ENCODE measurements at places on chromosomes 1 and 21. TPM values are rescaled to one million over a fixed set of nuclear protein-coding genes. Genes with fewer than 3 reads are reported as not detected.

CFHR4 gene
- total RNA-seq, result not detected

SFPQ gene
- 152 TPM for total RNA-seq

ITPKB gene
- total RNA-seq, result 7.5 TPM

G0S2 gene
- total RNA-seq, result 146 TPM

CNR2 gene
- total RNA-seq, result under 0.01 TPM

HFM1 gene
- total RNA-seq, result 0.49 TPM

SPATA45 gene
- not detected for total RNA-seq

TARBP1 gene
- total RNA-seq, result 22.2 TPM

AP4B1 gene
- total RNA-seq, result 10.9 TPM

C1orf141 gene
- 0.65 TPM for total RNA-seq

- no peak for DNase-seq
Measured at GRCh38 chr1:204462229-204462561, 32.4 kb downstream of the PIK3C2B start.

- DNase-seq, result no peak
Measured at GRCh38 chr21:42364304-42364865, 1.9 kb downstream of the TFF1 start.

DNA sequence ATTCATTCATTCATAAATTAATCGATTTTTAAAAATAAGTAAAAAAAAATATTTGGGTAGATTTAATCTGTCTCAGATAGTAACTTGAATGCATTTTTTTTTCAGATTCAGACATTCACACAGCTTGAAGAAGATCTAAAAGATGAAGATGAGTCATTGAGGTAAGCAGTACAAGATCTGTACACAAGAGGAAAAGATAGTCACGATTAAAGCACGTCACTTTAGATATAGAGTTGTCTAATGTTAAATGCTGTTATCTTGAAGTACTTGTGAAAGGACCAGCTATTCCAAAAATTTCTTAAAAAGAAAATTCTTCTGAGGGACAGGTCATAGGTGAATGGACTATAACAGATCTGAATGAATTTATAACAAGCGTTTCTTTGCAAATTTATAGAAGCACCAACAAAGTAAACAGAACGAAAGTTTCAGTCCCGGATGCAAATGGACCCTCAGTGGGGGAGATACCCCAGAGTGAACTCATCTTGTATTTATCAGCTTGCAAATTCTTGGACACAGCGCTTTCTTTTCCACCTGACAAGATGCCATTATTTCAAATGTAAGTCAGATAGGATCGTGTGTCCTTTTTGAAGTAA lies 31.2 kb upstream of the MORC3 start:
- DNase-seq, result no peak

DNA sequence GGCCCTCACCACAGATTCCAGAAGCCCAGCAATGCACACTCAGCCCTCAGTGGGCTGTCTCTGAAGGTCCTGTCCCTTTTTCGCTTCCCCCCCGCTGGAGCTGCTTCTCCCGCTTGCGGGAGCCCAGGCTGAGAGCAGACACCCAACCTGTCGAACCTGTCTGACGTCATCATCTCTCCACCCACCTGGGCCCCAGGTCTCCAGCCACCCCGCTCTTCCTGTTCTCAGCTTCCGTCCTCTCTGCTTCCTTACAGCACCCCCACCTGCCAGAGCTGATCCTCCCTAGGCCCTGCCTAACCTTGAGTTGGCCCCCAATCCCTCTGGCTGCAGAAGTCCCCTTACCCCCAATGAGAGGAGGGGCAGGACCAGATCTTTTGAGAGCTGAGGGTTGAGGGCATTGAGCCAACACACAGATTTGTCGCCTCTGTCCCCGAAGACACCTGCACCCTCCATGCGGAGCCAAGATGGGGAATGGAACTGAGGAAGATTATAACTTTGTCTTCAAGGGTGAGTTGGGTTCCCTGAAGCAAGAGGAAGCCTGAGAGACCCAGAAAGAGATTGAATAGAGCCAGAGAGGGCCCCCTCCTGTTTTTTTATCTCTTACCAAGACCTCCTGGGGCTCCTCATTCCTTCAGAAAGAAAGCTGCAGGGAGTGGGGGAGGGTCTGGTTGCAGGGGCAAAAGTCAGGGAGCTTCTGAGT lies at the start of gene RAB25:
Gene RAB25 (plus strand): TSS at position 224 of the 700 bp plus-strand sequence. CDS start 241 bp downstream, at position 465.
- DNase-seq, result no peak

- no peak for DNase-seq
Measured at GRCh38 chr1:172179918-172180317, 240.6 kb upstream of the C1orf105 start.

DNA sequence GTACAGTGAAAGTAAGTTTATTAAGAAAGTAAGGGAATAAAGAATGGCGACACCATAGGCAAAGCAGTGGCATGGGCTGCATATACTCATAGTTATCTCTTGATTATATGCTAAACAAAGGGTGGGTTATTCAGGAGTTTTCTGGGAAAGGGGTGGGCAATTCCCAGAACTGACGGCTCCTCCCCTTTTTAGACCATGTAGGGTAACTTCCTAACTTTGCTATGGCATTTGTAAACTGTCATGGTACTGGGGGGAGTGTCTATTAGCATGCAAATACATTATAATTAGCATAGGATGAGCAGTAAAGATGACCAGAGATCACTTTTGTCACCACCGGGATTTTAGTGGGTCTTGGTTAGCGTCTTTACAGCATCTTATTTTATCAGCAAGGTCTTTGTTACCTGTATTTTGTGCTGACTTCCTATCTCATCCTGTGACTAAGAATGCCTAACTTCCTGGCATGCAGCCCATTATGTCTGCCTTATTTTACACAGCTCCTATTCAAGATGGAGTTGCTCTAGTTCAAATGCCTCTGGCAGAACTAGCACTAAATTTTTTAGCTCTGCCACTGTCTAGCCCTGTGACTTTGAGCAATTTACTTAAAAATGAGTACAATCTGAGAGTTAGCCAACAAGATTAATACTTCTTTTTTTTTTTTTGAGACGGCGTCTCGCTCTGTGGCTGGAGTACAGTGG lies 110.3 kb upstream of the PALMD start:
- no peak for DNase-seq

- DNase-seq, result peak; percentile 82
Measured at GRCh38 chr1:173603056-173603591, at the start of gene SLC9C2. Gene SLC9C2, minus strand, starts transcription at chr1:173603072. Its CDS starts 1,296 bp downstream, at chr1:173601776.

- DNase-seq, result no peak
Measured at GRCh38 chr1:150798525-150798924, 9.5 kb downstream of the CTSK start.

DNA sequence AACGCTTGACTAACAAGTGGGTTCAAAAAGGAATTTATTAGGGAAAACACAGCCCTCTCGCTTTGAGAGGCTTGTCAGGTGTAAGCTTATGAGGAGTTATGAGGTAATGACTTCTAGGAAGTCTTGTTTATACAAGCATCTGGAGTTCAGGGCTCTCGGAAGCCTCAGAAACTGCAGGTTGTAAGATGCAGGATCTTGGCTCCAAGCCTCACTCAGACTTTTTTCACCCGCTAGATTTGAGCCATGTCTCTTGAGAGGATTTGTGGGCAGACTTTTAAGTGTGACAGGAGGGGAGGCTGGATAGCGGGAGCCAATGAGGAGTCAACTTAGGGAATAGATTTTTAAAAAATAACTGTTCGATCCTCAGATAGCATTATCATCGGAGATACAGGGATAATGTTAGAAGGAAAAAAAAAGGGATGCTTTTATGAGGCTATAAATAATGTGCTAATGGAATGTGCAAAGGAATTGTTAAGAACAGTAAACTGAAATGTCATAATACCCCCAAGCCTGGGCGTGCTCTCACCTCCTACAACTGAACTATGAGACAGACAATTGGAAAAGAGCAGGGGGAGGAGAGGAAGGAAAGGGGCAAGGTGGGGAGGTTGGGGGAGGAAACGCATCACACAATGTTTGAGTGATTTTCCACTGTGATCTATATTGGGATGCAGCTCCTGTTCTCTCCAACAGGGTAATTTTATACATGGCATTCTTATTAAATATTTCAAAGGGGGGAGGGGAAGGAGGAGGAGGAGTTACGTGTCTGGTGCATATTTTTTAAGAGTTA lies 107.4 kb upstream of the ESRRG start:
- no peak for DNase-seq

DNA sequence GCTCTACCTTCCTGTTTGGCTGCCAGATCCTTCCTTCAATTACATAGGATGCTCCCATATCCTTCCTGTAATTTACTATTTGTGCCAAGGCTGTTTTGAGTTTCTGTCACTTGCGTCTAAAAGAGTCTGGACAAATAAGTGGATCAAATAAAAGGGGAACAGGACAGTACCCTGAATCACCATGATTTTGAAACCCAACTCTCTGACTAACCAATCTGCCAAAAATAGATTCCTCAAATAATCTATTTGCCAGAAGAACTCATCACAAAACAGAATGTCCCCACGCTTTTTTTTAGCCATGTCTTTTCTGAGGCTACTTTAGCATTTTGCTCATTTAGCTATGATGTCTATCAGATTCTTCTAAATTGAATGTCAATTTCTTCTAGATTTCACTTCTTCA lies 392.6 kb downstream of the NTNG1 start:
- DNase-seq, result no peak

- peak; percentile 61 for DNase-seq
Measured at GRCh38 chr1:151060007-151060656, at the start of gene MLLT11. Gene MLLT11, plus strand, starts transcription at chr1:151060397. Its CDS starts 6,828 bp downstream, at chr1:151067225.

DNA sequence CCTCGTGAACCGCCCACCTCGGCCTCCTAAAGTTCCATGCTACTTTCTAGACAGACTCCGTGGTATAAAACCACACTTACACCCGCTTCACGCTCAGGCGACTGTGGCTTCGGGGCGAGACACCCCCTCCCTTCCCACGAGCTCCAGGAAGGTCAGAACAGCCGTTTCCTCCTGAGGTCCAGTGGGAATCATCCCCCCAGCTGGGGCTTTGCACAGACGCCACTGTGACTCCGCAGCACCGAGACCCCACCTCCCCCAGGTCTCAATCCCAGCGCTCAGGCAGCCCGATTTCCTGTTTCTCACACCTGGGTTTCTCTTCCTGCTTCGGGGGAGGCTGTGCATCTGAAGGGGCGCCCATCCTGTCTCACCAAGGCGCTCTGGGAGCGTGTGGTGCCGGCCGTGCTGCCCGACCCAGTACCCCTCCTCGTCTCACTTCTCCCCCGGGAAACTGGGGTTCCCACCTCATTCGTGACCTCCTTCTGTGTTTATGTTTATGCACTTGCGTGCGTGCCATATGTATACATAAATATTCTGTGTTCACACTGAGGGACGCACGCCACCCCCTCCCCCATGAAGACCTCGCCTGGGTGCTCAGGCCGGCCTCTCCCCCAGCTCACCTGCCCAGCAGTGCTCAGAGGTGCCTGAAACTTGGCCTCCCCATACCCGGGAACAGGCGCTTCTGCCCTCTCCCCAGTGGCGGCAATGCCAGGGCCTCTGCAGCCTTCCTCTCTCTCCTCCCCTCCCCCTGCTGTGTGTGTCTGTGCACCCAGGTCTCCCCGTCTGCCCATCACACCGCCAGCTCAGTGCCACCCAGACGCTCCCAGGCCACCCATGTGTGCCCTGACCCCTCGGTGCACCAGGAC lies 14.6 kb downstream of the SLC35E2B start:
- no peak for DNase-seq

DNA sequence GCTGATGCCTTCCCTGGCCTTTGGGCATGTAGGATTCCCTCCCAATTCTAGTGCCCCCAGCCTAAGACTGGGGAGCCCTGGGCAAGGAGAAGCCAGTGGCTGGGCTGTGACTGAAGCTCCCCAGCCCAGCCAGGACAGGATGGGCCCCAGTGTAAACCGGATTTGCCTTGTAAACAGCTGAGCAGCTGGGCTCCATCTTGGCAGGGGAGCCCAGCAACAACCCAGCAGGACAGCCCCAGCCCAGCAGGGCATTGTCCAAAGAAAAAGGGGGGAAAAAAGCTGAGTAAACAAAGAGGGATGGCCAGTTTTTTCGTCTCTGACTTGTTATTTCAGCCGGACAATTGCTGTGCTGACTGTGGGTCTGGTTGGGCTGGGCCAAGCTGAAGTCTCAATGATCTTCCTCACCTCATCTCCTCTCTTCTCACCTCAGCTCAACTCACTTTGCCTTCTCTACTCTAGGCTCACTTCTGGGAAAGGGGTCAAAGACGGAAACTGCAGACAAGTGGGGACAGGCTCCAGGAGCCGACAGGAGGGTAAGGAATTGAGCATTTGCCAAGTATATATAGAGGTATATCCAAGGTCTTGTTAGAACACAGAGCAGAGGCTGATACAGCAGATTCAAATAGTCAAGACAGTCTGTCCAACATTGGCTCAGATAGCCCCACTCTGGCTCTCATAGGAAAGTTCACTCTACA lies 97.7 kb downstream of the TMEM53 start:
- DNase-seq, result no peak

DNA sequence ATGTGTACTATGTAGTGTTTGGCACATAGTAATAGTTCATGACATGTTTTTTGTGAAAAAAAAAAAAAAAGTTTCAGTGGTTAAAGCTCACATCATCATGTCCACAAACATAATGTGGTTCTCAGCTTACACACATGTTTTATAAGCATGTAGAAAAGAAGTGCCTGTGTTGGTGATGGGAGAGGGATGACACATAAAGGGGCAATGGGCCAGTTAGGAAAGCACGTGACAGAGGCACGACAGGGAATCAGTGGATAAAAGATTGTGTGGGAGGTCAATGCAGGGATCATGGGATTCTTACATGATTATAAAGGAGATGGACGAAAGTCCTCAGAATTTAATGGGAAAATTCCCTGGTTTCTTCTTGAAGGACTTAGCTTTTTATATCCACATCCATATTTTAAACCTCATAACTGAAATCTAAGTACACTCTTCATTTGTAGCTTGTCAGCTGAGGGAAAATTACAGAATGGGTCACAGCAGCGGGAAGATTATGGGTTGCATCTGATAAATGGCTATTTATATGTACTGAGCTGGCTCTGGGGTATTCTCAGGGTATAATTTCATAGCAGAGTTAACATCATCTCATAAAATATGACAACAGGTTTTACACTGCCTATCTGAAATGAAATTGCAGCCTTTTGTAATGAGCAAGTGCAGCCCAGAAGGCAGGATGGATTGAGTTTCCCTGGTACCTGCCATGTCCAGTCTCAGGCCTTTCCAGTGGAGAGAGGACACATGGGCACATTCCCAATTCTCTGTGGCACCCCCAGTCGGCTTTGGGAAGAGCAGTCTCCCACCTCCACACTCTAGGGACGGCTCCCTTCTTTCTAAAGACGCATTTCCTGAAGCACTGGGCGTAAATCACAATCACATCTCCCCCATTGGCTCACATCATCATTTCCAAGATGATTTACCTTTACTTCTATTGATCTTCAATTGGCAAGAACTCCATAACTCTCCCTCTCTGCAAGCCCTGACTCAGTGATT lies 42.3 kb upstream of the NHLH2 start:
- DNase-seq, result no peak
